Osteocyte (in vitro differentiated cells): ENCODE measurements at places on chromosomes 13 and 19. TPM values are rescaled to one million over a fixed set of nuclear protein-coding genes. Genes with fewer than 3 reads are reported as not detected.
A peak's percentile ranks its signal among the peaks of the same experiment; 100 is the strongest.

DNA sequence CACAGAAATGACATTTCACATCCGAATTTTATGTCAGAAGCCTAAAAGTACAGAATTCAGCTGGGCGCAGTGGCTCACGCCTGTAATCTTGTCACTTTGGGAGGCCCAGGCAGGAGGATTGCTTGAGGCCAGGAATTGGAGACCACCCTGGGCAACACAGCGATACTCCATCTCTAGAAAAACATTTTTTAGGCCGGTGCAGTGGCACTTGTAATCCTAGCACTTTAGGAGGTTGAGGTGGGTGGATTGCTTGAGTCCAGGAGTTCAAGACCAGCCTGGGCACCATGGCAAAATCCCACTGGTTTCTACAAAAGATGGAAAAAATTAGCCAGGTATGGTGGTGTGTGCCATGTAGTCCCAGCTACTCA is 15.3 kb downstream of the NOP53 start:
- no peak for DNase-seq

DNA sequence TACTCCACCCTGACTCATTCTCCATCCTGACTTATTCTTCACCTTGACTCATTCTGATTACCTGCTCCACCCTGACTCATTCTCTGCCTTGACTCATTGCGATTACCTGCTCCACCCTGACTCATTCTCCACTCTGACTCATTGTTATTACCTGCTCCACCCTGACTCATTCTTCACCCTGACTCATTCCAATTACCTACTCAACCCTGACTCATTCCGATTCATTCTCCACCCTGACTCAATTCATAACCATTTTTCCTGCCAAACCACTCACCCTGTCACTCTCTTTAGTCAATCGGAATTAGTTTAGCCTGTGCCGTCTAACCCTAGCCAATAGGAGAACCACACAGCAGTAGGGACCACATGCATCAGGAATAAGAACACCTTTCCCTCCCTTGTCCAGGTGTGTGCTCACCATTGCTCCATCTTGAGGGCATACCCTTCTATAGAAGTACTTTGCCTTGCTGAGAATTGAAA is 1227.4 kb upstream of the PCDH20 start:
- no peak for DNase-seq

The NAPSA gene
- 0.16 and 1.3 TPM in 2 replicates for total RNA-seq

DNA sequence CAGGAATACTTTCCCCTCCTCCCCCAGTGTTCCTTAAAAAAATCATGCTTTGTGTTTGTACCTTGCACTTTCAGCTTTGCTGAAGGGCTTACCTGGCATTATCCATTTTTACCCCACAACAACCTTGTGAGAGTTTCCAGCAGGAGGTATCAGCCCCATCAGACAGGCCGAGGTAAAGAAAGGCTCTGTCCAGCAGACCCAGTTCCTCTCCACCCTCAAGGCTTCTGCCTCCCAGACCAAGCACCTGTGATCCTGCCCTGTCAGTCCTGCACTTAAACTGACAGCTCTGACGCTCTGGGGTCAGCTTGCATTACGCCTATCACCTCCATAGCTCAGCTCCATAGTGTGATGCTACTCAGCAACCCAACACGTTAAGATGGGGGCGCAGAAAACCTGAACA is 803.1 kb downstream of the UQCRFS1 start:
- peak; percentile 34 for DNase-seq

GRCh38 chr13:24627090-24627714 is 53.0 kb upstream of the ATP12A start:
- no peak for DNase-seq

The ZNF790 gene
- 10.1 and 10.3 TPM in 2 replicates for total RNA-seq

GRCh38 chr19:46080561-46080960 is 39.8 kb upstream of the IGFL4 start:
- DNase-seq = peak; percentile 88

The CPAMD8 gene
- total RNA-seq = 294 and 296 TPM in 2 replicates

The TGFBR3L gene
- 2.3 and 2.6 TPM in 2 replicates for total RNA-seq
